ENCODE measurements at places on chromosomes 5 and 9.
A peak's percentile ranks its signal among the peaks of the same experiment; 100 is the strongest.

GRCh38 chr5:178304016-178304415, 71.4 kb upstream of the PHYKPL start:
- no peak for DNase-seq

DNA sequence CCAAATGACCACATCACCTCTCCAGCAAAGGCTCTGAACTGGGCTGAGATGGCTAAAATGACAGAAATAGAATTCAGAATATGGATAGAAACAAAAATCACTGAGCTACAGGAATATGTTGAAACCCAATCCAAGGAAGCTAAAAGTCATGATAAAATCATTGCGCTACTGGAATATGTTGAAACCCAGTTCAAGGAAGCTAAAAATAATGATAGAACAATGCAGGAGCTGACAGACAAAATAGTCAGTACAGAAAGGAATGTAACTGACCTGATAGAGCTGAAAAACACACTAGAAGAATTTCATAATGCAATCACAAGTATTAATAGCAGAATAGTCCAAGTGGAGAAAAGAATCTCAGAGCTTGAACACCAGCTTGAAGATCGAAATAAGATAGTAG, 394.9 kb upstream of the GRAMD2B start:
- no peak for DNase-seq

DNA sequence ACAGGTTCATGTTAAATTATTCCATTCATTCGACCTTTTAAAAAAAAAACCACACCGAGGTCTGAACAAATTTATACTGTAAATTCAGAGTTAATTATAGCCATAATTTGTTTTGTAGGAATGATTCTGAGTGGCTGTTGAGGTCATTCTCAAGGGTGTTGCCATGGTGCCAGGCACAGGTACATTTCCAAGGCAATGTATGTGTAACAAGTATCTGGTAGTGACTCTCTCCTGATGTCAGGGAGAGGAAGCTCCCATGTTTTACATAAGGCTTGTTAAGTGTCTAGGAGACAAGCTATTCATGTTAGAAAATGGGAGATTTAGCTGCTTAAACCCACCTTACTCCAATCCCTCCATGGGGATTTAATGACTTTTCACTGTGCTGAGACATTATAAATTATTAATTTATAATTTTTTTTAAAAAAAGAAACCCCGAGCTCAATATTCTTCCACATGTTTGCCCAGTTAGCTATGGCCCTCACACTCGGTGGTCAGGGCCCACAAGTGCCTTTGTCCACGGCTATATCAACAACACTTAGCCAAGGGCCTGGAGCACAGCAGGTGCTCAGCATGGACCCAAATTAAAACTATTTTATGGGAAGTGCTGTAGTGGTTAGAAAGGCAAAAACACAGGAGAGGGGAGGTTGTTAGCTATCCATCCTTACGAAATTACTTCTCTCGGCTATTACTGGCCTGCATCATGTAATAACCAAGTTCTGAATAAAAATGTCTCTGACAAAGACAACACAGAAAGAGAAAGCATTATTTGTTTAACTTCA, 154.6 kb upstream of the GNA14 start:
- DNase-seq = no peak

DNA sequence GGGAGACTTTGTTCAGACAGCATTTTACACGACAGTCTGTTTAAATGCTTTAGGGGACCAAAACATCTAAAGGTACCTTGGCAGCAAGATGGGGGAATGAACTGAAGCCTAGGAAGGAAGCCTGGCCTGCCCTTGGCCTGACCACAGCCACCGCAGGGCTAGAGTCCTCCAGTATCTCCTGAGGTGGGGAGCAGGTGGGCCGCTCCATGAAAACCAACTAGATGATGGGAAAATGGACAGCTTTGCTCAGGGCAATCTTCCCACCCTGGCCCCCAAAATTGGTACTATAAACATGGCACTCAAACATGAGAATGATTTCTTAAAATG, 153.3 kb downstream of the AUH start:
- no peak for DNase-seq

DNA sequence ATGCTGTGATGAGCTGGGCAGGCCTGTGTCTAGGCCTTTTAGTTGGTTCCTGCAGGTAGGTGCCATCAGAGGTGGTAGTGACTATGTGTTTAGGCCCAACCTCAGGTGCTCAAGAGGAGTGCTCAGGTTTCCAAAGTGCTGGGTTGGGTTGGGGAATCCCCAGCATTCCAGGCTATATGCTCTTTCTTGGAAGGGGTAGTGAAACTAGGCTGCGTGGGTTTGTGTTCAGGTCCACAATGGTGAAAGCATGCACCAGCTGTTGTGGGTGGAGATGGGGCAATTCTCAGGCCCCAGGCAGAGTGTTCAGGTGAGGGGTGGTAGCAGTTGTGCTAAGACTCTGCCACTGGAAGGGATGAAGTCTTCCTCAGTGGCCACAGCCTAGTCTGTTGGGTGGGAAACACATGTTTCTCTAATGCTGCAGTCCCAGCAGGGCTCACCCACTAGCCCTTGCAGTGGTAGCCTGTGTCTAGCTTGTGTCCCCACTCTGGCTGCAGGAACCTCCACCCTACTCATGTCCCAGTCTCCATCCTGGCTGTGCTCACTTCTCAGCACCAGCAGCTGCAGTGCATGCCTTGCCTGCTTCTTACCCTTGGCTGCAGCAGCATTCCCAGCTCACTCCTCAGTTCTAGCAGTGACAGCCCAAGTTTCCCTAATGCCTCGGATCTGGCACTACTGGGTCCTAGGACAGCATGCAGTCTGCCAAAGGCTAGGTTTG, 78.9 kb downstream of the FAM170A start:
- no peak for DNase-seq

- DNase-seq = no peak
These were observed 32.1 kb downstream of the NFIB start for GRCh38 chr9:14281876-14282275.

DNA sequence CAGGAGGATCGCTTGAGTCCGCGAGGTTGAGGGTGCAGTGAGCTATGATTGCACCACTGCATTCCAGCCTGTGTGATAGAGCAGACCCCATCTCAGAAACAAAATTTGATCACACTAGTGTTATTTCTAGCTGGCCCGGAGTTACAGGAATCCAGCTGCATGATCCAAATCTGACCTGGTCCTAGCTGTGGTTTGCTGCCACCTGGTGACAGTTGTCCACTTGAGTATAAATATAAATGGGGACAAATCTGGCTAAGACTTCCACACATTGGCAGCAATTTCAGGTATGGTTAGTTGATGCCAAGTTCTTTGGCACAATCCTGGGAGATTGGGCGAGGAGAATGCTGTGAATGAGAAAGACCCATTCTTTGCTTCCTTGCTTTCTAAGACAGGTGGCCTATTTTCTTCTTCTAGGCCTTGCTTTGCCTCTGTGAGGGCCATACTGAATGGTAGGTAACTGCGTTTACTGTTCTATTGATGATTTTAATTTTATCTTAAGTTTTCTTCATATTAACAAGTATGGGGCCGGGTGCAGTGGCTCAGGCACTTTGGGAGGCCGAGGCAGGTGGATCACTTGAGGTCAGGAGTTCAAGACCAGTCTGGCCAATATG, 35.4 kb downstream of the UBE2R2 start:
- DNase-seq = no peak

DNA sequence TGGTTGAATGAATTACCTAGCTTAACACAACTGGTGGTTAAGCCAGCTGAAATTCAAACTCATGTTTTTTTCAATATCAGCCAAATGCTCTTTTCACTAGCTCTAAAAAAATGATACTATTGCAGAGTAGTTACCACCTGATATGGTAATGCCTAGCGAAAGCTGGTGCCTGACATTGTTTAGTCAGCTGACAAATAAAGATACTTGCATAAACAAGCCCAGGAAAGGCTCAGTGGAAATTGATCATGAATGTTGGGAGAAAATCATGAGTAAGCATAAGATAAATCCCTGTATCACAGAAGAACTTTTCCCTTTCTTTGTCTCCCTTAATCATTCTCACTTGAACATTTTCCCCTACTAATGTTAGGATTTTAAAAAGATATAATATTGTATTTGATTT, 54.6 kb downstream of the FGF10 start:
- DNase-seq = no peak

DNA sequence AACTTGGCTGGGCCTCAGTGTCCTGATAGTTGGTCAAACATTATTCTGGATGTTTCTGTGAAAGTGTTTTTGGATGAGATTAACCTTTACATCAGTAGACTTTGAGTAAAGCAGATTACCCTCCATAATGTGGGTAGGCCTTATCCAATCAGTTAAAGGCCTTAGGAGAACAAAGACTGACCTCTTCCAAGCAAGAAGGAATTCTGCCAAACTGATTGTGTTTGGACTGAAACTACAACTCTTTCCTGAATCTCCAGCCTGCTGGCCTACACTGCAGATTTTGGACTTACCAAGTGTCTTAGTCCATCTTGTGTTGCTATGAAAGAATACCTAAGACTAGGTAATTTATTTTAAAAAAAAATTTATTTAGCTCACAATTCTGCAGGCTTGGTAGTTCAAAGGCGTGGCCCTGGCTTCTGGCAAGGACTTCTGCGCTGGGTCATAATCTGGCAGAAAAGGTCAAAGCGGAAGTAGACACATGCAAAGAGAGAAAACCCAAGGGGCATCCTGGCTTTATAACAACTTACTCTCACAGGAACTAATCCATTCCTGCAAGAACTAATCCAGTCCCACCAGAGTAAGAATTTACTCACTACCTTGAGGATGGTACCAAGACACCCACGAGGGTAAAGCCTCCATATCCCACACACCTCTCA, 8.6 kb upstream of the ARHGEF37 start:
- DNase-seq = no peak

- DNase-seq = peak; percentile 91
These were observed 305.2 kb downstream of the EFNA5 start for GRCh38 chr5:107365320-107366109.

DNA sequence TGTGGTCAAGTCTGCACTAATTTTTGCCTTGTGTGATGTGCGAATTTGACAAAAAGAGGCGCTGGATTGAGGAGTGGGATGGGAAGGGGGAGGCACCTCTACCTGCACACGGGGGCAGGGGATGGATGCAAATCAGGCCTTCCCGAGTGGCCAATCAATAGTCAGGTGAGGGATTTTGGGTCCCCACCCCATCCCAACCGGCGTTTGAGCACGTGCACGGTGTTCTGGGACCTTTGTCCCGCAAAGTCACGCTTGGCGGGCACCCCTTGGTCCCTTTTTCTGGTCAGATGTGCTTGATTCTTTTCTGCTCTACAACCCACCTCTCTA, 685 bp upstream of the ADAMTS19 start:
- DNase-seq = no peak

GRCh38 chr5:157740229-157740610, 3.3 kb upstream of the LSM11 start:
- no peak for DNase-seq

- DNase-seq = peak; percentile 88
These were observed 465.7 kb upstream of the RGMB start for GRCh38 chr5:98307811-98308210.

DNA sequence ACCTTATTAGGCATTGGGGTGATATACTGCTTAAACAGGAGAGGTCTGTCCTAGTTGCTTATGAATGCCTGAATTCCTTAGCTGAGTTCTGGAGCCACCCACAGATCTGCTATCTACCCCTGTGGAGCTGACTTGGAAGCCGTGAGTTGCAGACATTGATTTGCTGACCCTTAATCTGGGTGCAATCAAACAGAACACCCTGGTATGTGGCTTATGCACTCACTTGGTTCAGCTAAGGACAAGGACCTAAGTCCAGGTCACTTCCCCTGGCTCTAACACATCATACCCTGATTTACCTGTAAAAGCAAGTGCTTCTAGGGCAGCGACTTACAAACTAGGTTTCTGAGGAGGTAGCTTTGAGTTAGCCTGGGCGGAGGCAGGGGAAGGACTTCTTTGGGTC, 41.6 kb upstream of the TLR4 start:
- no peak for DNase-seq

- DNase-seq = peak; percentile 91
These were observed 137.9 kb downstream of the FAM114A2 start for GRCh38 chr5:153900703-153901395.

DNA sequence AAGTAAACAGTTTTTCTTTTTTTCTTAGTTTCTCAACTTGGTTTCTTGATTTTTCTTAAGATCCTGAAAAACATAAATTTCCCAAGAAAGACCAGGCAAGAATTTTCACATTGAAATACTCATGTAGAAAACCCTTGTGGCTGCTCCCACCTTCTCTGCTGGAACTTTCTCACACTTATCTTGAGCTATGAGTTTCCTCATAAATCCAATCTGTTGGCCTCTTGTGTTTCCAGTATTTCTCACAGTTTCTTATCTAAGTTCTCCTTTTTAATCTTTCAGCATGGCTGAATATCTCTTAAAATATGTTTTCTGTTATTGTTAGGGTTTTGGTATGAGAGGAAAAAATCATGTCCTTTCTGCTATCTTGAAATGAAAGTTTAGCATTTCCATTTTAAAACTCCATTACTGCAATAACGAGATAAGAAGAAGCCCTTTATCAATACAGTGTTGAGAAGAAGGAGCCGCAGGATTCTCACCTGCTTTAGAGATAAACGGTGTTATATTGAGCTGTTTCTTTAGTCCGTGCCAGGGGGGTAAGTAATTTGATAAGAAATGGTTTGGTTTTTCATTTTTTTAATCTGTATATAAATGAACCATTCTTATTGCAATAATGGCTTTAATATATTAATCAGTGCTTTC, 89.3 kb downstream of the ALDH1A1 start:
- no peak for DNase-seq

GRCh38 chr9:136052472-136052880, 42.6 kb downstream of the NACC2 start:
- no peak for DNase-seq

GRCh38 chr5:72351376-72351775, 31.2 kb downstream of the PTCD2 start:
- no peak for DNase-seq

- no peak for DNase-seq
These were observed 47.8 kb upstream of the PSD2 start for GRCh38 chr5:139747583-139748504.

- no peak for DNase-seq
These were observed 211.4 kb upstream of the FTMT start for GRCh38 chr5:121640298-121640697.

- no peak for DNase-seq
These were observed 26.3 kb downstream of the STC2 start for GRCh38 chr5:173301695-173302545.

DNA sequence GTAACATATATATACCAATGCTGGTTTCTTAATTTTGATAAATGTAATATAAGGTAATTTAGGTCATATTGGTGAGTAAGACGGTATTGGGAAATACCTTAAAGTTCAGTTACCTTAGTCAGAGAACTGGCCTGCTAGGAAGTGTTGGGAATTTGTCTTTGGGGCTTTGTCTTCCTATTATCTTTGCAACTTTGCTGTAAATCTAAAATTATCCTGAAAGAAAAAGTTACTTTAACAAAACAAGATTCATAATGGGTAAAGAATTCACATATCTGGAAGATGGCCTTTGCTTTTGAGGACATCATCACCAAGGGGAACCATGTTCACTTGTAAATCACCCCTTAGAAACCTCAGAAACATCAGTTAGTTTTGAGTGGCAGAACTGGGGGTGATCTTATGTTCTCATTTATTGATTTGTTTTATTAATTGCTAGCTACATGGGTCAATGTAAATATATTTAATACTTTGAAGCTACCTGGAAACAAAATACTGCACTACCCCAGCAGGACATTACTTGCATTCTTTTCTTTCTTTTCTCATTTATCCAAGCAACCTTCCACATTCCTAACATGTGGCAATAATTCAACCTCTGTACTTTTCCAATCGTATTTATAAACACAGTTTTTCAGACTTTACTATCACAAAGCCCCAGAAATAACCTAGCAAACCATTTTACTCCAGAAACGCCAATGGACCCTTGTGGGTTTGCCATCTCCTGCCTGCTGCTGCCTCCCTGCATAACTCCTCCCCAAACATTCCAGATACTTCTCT, 41.4 kb downstream of the GLIS3 start:
- DNase-seq = peak; percentile 65

All from HS-5 (cell line).